ENCODE measurements at places on chromosomes 6 and 20.

GRCh38 chr20:38674092-38674764 lies 50.1 kb upstream of the SLC32A1 start:
- DNase-seq: peak; percentile 19

GRCh38 chr6:130670142-130670541 lies 157.1 kb upstream of the SMLR1 start:
- peak; percentile 15 for DNase-seq

DNA sequence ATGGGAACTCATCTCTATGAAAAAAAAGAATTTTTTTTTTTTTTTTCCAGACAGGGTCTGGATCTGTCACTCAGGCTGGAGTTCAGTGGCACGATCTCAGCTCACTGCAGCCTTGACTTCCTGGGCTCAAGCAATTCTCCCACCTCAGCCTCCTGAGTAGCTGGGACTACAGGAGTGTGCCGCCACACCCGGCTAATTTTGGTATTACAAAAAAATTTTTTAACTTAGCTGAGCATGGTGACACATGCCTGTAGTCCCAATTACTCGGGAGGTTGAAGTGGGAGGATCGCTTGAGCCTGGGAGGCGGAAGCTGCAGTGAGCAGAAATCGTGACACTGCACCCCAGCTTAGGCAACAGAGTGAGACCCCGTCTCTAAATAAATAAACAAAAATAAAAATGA lies 7.5 kb downstream of the DEF6 start:
- no peak for DNase-seq

DNA sequence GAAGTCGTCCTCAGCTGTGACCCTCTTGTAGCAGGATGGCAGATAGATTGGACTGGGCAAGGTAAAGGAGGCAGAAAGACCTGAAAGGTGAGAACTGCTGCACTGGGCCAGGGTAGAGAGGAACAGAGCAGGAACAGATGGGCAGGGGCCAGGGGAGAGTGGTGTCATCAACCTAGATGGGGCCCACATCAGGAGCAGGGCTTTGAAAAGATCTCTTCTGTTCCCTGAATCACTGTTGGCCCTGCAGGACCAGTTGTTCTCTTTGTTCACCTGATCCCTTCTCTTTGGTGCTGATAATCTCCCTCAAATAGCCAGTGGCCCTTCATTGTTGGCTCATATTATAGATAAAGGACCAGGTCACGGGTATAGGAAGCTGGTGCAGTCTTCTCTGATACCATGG lies 59.9 kb downstream of the DTD1 start:
- DNase-seq: no peak

DNA sequence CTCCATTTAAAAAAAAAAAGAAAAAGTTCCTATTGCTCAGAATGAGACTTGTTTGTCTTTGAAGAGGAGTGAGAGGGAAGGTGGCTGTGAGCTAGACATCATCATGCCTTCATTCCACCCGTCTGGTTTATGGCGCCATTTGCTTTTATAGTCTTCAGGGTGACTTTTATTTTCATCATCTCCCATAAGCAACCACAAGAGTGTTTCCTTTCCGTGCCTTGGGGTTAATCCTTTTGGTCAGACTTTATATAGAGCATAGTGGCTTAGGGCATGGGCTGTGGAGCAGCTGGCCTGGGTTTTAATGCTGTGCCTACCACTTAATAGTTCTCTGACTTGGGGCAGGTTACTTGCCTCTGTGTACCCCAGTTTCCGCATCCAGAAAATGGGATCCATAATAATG lies 77.8 kb downstream of the RREB1 start:
- no peak for DNase-seq

GRCh38 chr20:20785226-20785625 lies 72.8 kb upstream of the RALGAPA2 start:
- no peak for DNase-seq

- DNase-seq: no peak
Measured at GRCh38 chr6:90403489-90404381, 107.1 kb upstream of the BACH2 start.

DNA sequence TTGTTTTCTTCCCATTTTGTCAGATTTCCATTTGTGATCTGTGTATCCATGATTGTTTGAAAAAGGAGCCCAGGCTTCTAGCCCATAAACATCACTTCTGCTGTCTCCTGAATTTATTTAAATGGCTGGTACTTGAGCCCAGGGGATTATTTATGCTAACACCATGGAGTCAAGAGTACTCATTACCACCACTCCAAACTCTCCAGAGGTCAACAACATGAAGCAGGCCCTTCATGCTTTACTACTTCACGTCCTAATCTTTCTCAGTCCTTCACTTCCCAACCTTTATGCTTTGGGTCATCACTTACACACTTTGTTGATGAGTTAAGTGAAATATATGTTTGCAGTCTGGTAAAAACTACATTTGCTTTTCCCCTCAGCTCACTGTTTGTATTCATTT lies 247.8 kb downstream of the BMP2 start:
- DNase-seq: peak; percentile 93

DNA sequence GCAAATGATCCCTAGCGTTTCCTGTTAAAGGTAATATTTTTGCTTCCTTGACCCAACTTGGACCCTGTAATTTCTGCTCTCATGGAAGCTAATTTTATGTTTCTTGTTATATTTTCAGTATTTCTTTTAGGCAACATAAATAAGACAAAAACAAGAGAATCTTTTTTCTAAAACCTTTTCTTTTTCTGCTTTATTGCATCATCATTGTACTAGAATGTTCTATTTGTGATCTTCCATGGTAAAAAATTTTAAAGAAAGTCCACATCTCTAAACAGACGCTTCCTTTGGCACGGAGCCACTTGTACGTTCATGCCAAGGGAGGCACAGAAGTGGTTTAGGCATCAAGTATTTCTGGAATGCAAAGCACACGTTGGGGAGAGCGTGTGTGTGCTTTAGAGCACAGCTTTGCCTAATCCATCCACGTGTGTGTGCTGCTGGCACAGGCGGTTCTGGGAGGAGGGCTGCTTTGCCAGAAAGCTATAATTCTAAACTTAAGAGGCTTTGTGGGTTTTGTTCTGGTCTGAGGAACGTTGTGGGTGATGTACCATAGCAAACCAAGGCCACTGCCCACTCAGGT lies 98.3 kb downstream of the SASH1 start:
- no peak for DNase-seq
